ENCODE measurements at places on chromosomes 5 and 9.

DNA sequence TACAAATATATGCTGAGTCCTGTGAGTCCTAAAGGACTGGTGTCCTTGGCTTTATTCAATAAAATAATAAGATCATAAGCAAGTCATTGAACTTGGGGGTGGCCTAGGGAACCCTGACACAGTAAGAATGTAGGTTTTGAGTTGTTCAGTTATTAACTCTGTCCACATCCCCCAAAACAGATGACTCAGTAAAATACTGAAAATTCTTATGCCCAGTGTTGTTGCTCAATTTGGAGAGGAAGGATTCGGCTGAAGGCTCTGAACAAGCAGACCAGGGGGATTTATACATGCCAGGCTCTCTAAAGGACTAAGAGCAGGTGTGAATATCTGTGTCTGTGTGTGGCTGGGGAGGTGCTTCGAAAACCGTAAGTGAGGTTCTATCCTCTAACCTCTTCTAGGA is 173.7 kb downstream of the RMI1 start:
- DNase-seq = no peak

DNA sequence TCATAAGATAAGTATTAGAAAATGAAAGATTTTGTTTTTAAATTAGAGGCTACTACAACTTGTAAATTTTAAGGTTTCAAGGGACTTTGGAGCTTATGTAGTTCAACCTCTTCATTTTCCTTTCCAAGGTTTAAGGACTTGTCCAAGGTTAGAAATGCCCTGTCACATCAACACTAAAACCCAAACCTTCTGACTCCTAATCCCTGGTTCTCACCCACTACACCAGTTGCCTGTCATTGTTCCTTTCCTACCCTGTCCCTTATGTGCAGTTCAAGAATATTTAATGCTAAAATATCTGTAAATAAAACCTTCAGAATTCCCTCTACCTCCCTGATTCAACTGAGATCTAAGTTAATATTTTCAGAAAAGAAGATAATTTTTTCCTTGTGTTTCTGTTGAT is 206.4 kb downstream of the NFIB start:
- DNase-seq = no peak

GRCh38 chr9:7117676-7118561 is 360.1 kb downstream of the KDM4C start:
- no peak for DNase-seq

DNA sequence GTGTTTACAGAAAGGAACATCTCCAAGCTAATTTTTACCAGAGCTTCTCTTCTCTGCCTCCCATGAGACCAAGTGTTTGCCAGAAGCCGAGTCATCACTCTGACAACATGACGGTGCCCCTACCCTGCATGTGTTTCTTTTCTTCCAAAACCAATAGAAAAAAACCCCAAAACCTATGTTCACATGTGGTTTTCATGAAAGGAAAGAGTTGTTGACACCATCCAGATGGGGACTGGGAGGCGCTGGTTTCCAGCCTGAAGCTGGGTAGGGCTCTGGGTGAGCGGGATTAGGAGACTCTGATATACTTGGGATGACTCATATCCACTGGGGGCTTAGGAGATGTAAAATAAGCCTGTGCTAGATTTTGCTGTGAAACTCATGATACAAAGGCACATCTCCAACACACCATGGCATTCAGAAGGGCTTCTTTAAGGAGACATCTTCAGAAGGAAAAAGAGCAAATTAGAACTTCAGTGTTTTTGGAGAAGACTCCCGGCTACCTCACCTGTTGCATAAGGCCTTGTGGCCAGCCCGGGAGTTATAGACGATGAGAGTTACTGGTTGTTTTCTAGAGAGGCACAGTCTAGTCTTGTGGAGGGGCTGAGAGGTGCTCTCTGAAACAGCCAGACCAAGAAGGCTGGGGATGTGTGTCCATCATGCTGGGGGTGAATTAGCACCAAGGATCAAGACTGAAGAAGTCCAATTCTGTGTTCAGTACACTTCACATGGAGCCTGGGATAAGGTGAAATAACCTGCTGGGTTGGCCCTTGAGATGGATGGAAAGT is 108.9 kb upstream of the LHFPL2 start:
- DNase-seq = no peak

GRCh38 chr9:7937761-7938491 is 138.3 kb upstream of the DMAC1 start:
- no peak for DNase-seq

DNA sequence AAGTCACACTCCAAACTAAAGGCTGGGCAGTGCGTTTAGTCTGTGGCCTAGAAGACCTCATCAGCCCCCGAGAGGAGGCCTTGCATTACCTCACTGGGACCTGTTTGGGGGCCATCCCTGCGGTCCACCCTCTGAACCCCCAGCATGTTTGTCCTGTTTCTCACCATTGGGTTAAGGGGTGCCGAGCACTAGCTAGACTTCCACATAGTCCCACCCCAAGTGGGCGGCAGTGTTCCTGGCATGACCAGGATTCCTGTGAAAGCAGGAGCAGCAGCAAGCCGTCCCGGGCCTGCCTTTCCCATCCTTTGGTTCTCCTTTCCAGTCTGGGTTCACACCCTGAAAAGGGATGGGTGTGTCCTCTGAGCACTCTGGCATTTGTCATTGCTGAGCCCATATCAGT is 26.6 kb upstream of the SAP30L start:
- DNase-seq = no peak

- DNase-seq = no peak
These were observed 183.4 kb downstream of the GAPVD1 start for GRCh38 chr9:125444956-125445506.

DNA sequence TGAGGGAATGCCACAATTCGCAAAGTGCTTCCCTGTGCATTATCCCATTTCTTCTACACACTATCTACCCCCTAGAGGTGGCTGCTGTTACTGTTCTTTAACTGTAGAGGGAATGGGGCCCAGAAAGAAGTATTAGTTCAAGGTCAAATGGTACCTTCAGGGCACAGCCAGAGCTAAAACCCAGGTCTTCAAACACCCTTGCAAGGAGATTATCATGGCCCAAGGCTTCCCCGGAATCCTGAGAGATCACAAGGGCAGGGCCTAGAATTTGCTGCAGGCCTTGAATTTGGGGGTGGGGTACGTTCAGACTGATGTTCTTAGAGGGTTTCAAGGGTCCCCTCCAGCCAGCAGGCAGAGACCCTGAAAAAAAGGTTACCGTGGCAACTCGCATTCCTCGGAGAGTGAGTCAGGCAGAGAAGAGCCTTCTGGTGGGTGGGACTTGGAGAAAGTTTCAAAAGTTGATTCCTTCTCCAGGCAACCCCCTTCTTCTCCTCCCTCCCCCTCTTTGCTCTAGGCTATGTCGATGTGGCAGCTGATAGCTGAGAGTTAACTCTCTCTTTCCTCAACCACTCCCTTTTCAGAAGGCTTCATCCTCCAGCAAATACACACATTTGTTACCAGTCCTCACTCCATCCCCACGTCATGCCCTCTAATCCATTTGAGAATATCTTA is 1.9 kb downstream of the SPARC start:
- DNase-seq = no peak

DNA sequence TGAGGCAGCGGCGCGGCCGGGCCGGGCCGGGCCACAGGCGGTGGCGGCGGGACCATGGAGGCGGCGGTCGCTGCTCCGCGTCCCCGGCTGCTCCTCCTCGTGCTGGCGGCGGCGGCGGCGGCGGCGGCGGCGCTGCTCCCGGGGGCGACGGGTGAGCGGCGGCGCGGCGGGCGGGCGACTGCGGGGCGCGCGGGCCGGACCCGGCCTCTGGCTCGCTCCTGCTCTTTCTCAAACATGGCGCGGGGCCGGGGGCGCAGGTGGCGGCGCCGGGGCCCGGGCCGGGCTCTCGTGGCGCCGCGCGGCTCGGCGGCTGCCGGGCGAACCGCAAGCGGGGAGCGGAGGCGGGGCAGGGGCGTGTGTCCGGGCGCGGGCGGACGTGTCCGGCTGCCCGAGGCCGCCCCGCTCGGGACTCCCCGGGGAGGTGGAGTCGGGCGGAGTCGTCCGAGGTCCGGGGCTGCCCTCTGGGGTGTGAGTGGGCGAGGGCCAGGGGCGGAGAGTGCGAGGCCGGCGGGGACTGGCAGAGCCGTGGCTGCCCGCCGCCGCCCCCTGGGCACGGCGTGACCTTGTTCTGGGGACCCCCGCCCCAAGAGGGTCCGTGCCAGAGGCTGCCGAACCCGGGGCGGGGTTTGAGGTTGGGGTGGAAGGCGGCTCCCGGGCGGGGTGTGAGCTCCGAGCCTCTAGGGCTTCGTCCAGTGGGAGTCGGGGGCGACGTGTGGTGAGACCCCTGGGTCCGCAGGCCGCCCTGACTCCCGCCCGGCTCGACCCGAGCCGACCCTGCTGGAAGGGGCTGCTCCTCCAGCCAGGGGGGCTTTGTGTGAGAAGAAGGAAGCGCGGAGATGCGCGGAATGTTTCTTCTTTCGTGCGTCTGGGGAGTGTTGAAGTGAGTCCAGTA is 485 bp downstream of the TGFBR1 start:
- no peak for DNase-seq

GRCh38 chr5:172727551-172727950 is 43.4 kb downstream of the DUSP1 start:
- DNase-seq = no peak

DNA sequence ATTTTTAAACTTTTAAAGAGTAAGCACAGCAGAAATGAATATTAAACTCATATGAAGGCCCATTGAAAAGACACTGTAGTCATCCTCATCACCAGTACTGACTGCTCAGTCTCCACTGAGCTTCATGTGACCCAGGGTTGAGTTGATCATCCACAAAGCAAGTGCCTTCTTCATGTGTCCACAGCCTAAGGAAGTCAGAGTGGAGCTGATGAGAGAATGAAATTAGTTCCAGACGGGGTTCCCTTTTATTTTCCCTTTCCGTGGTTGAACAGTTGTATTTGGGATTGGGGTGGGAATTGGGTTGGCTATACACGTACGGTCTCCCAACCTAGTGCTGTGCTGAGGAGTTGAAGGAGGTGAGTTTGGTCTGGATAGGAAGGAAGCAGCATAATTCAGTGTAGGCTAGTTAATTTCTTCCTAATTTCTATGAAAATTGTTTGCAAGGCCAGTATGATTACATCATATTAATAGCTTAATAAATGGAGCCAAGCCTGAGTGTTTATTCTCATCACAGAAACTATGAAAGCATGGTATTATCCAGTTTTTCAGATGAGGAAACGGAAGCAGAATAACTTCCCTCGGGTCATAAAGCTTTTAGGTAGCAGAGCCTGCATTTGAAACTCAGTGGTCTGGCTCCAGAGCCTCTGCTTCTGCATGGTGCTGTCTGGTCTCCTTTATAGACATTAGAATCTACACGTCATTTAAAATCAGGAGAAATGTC is 103.9 kb upstream of the DMRT1 start:
- DNase-seq = no peak

DNA sequence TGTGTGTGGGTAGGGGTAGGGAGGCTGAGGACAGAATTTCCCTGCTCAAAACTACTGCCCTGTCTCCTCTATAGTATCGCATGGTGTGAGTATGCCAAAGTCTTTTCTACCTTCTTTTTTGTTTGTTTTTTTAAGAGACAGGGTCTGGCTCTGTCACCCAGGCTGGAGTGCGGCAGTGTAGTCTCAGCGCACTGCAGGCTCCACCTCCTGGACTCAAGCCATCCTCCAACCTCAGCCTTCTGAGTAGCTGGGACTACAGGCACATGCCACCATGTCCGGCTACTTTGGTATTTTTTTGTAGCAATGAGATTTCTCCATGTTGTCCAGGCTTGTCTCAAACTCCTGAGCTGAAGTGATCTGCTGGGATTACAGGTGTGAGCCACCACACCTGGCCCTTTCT is 2.5 kb downstream of the SRP19 start:
- DNase-seq = no peak

GRCh38 chr5:122014236-122014935 is 52.6 kb downstream of the SRFBP1 start:
- no peak for DNase-seq

GRCh38 chr5:71894091-71894490 is 175.0 kb downstream of the CARTPT start:
- no peak for DNase-seq

DNA sequence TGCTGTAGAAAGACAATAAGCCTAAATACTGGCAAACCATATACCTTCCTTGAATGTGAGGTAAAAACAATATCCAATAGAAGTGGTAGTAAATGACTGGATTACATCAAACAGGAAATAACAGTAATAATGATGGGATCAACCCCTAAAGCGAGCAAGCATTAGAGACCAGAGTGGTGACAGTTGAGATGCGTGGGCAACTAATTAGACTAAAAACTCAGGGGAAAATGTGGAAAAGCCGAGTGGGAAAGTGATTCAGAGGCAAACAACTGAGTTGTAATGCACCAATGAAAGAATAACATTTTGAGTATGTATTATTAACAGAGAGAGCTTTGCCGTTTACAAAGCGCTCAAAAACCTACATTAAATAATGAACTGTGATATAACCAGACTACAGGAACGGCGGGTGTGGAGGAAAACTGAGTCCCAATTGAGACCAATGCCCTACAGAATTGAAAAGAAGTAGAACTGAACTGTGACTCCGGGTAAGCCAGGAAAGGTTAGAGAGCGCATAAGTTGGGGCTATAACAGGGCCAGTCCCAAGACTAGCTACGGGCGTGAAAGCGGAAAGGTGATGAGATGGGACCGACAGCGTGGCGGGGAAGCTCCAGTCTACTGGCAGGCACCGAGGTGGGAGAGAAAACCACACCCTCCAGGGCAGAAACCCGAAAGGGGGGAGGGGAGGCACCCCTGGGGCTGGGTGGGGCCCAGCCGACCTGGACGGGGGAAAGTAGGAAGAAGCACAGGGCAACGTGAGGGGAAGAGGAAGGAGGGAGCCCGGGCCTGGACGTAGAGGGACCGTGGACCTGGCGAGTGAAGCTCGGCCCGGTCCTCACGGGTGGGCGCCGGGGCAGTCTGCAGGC is 592 bp downstream of the UBAP2 start:
- no peak for DNase-seq

- DNase-seq = no peak
These were observed 17.9 kb upstream of the ASS1 start for GRCh38 chr9:130426883-130427282.

GRCh38 chr9:108568093-108568492 is 287.7 kb downstream of the ACTL7B start:
- DNase-seq = no peak

GRCh38 chr9:93088656-93089015 is 7.4 kb upstream of the CARD19 start:
- DNase-seq = no peak
